Neuronal stem cell (in vitro differentiated cells): ENCODE measurements at places on chromosomes 1 and 21.
A peak's percentile ranks its signal among the peaks of the same experiment; 100 is the strongest.

DNA sequence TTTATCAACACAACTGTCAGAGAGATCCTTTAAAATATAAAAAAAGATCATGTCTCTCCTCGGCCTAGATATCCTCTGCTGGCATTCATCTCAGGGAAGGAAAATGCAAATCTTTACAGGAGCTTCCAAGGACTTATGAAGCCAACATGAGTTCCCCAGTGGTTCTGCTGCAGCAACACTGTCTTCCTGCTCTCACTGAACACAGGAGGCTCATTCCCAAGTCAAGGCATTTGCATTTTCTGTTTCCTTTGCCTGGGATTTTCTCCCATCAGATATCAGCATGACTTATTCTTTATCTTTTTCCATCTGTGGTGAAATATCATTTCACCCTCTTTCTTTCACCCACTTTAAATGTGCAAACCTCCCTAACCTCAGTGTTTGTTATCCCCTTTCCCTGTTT is 513.8 kb upstream of the ZP4 start:
- DNase-seq: no peak
- no peaks in the 10 kb centered on the region for H3K36me3 ChIP-seq
- no peaks in the 10 kb centered on the region for H3K27me3 ChIP-seq
- no peak overlapping the region for H3K27ac ChIP-seq

DNA sequence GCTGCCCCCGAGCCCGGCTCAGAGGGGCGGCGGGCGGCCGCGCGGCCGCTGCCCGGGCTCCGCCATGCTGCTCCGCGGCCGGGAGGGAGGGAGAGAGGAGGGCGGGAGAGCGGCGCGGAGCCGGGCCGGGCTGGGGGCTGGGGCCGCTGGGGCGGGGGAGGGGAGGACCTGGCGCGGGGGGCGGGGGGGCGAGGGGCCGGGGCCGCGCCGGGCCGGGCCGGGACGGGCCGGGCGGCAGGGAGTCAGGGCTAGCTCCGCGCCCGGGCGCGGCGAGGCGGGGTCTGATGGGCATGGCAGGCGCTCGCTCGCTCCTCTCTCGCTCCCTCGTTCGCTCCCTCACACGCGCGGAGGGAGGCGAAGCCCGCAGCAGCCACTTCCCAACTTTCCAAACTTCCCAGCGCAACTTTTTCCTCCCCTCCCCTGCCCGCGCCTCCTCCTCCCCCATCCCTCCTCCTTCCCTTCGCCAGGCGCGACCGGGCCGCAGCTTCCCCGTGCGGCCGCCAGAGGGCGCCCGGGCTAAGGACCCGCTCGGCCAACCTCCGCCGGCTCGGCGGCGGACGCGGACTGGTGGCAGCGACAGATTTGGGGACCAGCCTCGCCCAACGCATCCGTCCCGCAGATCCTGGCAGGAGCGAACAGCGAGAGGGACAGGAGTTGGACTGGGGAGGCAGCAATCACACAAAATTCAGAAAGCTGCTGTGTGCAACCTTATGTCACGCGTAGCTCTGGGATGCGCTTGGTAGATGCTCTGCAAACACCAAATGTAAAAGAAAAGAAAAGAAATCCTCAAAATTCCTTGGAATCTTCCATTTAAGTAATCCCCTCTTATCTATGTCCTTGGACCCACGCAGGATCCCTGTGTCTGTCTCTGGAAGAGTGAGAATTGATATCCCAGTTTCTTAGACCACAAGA is at the start of gene TRABD2B:
Gene TRABD2B (minus strand): TSS at position 97 of the 912 bp plus-strand sequence.
- H3K4me3 ChIP-seq: peak within 1 kb of the TSS; percentile 83
- H3K4me1 ChIP-seq: no peaks in the 10 kb centered on the region
- H3K27ac ChIP-seq: no peak within 1 kb of the TSS
- peaks cover 3% of the 10 kb centered on the region for H3K27me3 ChIP-seq
- DNase-seq: peak; percentile 87
- H3K36me3 ChIP-seq: no peaks in the 10 kb centered on the region

- no peak overlapping the region for H3K27ac ChIP-seq
- no peak for DNase-seq
- H3K4me3 ChIP-seq: no peak overlapping the region
- H3K36me3 ChIP-seq: no peaks in the 10 kb centered on the region
- H3K4me1 ChIP-seq: peaks cover 22% of the 10 kb centered on the region
Observed at GRCh38 chr1:203274603-203275381, 30.5 kb upstream of the BTG2 start.

- no peak overlapping the region for H3K4me3 ChIP-seq
- H3K27me3 ChIP-seq: peaks cover 6% of the 10 kb centered on the region
- no peak for DNase-seq
- no peak overlapping the region for H3K27ac ChIP-seq
- no peaks in the 10 kb centered on the region for H3K36me3 ChIP-seq
Observed at GRCh38 chr1:40914927-40915569, 52.9 kb upstream of the CITED4 start.

DNA sequence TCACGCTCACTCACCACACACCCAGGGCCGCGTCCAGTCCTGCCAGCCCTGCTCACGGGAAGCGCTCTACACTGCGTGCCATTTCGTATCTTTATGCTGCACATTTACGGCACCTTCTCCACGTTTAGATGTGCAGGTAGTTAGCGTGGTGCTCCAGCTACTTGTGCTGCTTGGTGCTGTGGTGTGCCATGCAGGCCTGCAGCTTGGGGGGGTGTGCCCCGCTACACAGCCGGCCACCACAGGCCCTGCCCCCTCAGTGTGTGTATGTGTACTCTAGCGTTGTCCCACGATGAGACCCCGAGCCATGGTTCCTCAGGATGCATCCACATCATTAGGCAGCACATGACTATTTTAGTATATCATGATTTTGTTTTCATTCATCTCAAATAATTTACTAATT is 38.3 kb downstream of the SNAP47 start:
- peaks cover 60% of the 10 kb centered on the region for H3K36me3 ChIP-seq
- no peak overlapping the region for H3K4me3 ChIP-seq
- peaks cover 6% of the 10 kb centered on the region for H3K4me1 ChIP-seq
- no peak for DNase-seq

GRCh38 chr1:198520524-198521254 is 19.8 kb downstream of the ATP6V1G3 start:
- no peaks in the 10 kb centered on the region for H3K4me1 ChIP-seq
- H3K27me3 ChIP-seq: no peaks in the 10 kb centered on the region
- no peak overlapping the region for H3K4me3 ChIP-seq
- H3K36me3 ChIP-seq: no peaks in the 10 kb centered on the region

GRCh38 chr1:202056644-202057334 is 46.4 kb downstream of the ELF3 start:
- no peak overlapping the region for H3K4me3 ChIP-seq
- no peaks in the 10 kb centered on the region for H3K36me3 ChIP-seq
- H3K4me1 ChIP-seq: peaks cover 2% of the 10 kb centered on the region
- peaks cover 7% of the 10 kb centered on the region for H3K27me3 ChIP-seq
- no peak overlapping the region for H3K27ac ChIP-seq

GRCh38 chr1:228120857-228121489 is 11.9 kb upstream of the MRPL55 start:
- no peak overlapping the region for H3K4me3 ChIP-seq
- no peaks in the 10 kb centered on the region for H3K36me3 ChIP-seq
- DNase-seq: no peak
- H3K4me1 ChIP-seq: peaks cover 3% of the 10 kb centered on the region
- no peaks in the 10 kb centered on the region for H3K27me3 ChIP-seq

GRCh38 chr21:17201741-17202260 is 311.0 kb upstream of the CXADR start:
- no peak overlapping the region for H3K27ac ChIP-seq
- no peaks in the 10 kb centered on the region for H3K36me3 ChIP-seq
- H3K4me3 ChIP-seq: no peak overlapping the region
- H3K4me1 ChIP-seq: no peaks in the 10 kb centered on the region
